NCI-H526 treated with DMSO at 0.1 percent for 48 hours (cell line): ENCODE measurements at places on chromosomes 11 and 22.

DNA sequence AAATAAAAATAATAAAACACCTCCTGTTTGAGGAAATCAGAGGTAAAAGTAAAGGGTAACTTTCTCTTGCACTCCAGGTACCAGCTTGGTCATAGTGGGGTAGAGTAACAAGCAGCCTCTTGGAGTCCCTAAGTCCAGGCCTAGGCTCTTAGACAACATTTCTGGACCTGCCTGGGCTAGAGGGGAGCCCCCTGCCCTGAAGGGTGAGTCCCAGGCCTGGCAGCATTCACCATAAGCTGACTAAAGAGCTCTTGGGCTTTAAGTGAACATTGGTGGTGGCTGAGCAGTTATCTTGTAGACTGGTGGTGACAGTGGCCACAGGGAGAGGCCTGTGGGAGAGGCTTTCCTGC is 18.6 kb upstream of the OR56A3 start:
- DNase-seq: no peak

GRCh38 chr11:8593455-8593854 is 573 bp downstream of the STK33 start:
- DNase-seq: no peak

GRCh38 chr11:395866-396265 is 1.9 kb downstream of the PKP3 start:
- no peak for DNase-seq

DNA sequence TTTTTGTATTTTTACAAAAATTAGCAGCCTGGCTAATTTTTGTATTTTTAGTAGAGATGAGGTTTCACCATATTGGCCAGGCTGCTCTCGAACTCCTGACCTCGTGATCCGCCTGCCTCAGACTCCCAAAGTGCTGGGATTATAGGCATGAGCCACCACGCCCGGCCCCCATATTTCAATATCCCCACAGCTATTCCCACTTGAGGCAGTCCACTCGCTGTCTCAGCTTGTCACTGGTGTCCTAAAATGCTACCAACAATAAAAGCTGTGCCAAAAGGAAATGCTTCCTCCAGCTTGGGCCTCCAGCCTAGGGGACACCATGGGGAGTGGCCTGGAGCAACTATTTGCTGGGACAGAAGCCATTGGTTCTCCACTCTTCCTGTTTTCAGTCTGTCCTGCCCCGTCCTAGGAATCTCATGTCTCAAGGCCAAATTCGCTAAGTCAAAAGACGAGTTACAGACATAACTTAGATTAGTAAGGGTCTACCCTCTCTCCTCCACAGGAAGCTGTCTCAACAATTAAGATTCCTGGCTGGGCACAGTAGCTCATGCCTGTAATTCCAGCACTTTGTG is 7.3 kb upstream of the SPINDOC start:
- no peak for DNase-seq

GRCh38 chr11:117205211-117205818 is 6.1 kb downstream of the TAGLN start:
- no peak for DNase-seq

DNA sequence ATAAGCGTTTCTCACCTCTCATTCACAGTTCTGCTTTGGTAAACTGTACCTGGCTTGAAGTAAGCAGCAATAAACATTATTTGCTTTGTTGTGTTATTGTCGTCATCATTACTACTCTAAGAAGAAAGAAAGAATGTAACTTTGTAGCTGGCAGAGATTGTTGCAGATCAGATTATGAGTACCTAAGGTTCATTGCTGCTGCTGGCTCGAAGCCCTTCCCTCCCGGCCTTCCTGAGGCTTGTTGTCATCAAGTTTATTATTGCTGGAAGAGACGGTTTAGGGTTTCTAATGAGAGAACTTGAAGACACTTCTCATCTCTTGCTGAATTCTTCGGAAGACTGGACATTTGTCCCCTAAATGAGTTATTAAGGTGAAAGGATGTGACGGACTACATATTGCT is 101.3 kb downstream of the GRAMD1B start:
- DNase-seq: no peak

- no peak for DNase-seq
Observed at GRCh38 chr22:47289336-47289985, 527.0 kb downstream of the TBC1D22A start.

GRCh38 chr11:108970221-108970991 is 305.5 kb downstream of the DDX10 start:
- DNase-seq: no peak

DNA sequence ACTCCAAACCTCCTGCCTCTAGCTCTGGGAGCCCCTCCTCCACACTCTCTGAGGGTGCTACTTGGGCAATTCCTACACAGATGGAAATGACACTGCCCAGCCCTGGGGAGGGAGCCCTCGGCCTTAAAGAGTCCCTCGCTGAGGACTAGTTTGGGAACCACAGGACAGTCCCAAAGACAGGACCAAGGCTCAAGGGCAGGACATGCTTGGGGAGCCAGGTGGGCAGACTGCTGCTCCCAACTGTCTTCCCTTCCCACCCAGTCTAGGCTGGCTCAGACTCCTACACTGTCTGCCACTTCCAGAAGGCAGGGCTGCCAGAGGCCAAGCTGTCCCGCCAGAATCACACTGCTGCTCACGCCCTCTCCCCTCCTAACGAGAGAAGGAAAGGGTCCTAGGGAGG is 9.8 kb downstream of the ARRB1 start:
- DNase-seq: no peak

GRCh38 chr11:69797737-69798528 is 21.3 kb downstream of the FGF3 start:
- DNase-seq: no peak

GRCh38 chr11:123547180-123547579 is 107.2 kb downstream of the SCN3B start:
- DNase-seq: no peak

- DNase-seq: no peak
Observed at GRCh38 chr11:2136209-2136951, 2.8 kb downstream of the IGF2 start.

GRCh38 chr11:77127235-77127911 is 673 bp upstream of the MYO7A start:
- DNase-seq: peak; percentile 28

- peak; percentile 57 for DNase-seq
Observed at GRCh38 chr11:3796801-3797328, 489 bp downstream of the NUP98 start.

GRCh38 chr11:119547511-119547910 is 124.5 kb upstream of the THY1 start:
- no peak for DNase-seq

GRCh38 chr11:88523386-88524071 is 186.0 kb upstream of the CTSC start:
- DNase-seq: no peak

DNA sequence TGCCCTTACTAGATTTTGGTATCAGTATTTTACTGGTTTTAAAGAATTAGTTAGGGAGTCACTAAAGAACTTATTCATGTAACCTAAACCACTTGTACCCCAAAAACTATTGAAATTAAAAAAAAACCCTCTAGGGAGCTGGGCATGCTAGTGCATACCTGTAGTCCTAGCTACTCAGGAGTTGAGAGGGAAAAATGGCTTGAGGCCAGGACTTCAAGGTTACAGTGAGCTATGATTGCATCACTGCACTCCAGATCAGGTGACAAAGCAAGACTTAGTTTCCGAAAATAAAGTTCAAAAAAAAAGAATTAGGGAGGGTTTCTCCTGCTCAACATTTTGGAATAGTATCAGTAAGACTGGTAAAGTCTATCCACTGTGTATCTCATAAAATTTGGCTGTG is 364.4 kb upstream of the LUZP2 start:
- DNase-seq: no peak

DNA sequence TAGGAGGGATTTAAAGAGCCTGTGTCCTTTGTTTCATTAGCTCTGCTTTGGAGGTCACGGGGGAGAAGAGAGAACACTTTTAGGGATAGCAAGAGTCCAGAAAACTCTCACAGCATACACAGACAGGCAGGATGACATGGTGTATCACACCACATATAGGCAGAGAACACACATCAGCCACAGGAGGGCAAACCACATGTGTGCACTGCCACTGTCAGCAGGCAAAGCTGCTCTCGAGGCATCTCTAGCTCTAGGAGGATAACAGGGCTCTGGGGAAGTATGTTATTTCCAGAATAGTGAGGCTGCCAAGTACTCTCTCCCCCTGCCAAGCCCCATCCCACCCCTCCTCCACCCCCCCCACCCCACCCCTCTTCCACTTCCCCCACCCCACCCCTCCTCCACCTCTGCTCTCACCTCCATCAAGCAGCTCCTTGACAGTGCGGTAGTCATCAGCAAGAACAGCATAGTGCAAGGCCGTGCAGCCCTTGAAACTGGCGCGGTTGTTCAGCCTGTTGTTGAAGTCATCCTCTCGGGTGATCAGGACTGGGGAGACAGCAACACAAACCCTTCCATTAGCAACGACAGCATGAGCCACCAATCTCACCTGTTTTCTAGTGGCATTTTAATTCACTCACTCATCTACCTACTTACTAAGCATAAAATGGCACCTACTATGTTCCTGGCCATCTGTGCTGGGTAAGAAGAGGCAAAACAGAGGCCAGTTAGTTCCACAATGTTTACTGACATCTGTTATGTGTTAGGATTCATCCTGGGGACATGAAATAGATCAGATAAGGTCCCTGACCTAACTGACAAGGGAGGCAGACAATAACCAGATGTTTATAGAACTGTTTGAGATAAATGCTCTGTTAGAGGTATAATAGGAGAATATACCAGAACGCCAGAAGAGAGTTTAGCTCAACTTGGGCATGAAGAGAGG is 75.6 kb downstream of the CLPB start:
- DNase-seq: no peak

DNA sequence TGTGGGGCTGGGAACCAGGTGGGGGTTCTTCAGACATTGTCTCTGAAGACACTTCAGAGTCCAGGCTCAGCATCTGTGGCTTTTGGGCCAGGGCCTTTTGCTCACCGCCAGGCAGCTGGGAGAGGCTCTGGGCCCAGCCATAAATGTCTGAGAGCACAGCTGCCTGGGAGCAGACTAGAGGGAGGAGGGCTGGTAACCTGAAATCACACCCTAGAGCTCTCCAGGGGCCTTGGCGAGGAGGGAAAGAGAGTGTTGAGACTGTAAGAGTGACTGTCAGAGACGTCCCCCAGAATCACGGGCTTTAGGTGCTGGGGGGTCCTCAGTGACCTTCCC is 4.1 kb downstream of the TRABD start:
- DNase-seq: no peak

GRCh38 chr11:65777241-65777640 is 3.5 kb downstream of the AP5B1 start:
- no peak for DNase-seq

GRCh38 chr11:104073950-104074705 is 37.7 kb downstream of the DDI1 start:
- DNase-seq: no peak

DNA sequence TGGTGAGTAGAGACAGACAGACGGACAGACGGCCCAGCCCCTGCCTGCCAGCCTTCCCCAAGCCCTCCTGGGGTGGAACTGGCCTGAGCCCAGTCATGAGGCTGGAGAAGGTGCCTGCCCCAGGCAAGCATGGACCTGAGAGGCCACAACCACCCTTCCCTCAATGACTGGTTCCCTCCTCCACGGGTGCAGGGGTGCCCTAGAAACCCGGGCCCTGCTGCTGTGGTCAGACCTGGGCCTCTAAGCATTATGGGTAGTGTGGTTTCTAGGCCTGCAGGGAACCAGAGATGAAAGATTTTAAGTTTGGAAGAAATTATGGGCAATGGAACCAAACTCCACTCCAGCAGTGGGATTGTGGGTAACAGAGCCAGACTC is 13.5 kb downstream of the RHBDD3 start:
- no peak for DNase-seq

DNA sequence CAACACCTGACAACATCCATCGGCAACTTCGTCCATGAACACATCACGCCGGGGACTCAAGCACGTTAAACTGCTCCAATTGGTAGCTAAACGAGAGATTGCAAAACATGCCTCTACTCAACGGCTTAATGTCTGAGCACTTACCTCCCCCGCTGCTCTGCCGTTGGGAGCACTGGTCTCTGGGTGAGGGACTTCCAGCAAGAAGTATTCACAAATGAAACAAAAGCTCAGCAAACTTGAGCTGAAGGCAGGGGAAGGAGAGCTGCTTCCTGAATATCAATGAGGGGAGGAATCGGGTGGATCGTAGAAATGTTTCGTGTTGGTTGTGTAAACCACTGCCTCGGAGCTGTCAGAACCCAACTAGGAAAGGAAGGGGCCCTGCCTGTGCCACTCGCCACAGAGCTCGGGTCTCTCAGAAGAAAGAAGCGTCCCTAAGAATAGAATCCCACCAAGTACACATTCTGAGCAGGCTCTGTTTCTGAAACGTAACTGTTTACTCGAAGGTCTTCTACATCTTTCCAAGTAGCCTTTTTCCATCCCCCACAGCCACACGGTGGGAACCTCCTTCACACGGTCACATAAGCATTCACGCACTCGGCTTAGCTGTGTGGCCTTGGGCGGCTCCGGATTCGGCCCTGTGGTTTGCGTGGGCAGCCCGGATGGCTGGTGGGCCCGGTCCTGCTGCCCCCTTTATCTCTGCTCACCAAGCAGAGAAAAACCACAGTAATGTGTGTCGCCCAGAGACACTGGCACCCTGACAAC is at the start of gene MLC1:
MLC1 (minus strand) TSS at position 216 of the 762 bp plus-strand sequence. CDS start 524 bp downstream, outside the sequence.
- no peak for DNase-seq

DNA sequence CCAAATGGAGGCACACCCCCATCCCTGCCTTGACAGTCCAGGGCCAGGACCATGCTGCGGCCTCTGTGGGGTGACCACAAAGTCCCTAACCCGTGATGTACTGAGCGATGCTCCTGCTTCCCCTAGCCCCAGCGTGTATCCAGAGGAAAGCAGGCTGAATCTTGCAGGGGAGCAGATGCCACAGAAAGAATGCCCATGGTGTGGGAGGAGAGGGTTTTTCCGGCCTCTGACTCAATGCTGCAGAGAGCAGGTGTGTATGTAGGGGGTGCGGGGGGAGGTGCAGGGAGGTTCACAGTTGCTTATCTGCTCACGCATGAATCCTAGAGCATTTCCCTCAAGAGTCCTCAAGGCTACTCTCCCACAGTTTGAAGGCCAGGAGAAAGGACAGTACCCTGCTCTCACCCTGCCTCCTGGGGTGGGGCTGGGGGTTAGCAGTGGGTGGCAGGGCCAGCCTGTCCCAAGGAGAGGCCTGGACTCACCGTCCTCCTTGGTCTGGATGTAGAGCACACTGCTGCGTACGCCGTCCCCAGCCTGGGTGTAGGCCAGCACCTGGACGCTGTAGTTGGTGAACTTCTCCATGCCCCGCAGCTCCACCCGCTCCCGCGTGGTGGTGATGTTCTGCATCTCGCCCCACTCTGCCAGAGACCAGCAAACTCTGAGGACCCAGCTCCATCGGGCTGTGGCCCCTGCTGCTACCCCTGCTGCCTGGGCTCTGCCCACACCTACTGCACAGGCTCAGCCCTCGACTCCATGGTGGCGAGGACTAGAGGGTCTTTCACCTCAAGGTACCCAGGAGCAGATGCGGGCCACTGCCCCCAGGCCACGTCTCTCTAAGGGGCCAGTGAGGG is 130.8 kb downstream of the CEP164 start:
- no peak for DNase-seq
